ENCODE measurements at places on chromosomes 16 and 17.

DNA sequence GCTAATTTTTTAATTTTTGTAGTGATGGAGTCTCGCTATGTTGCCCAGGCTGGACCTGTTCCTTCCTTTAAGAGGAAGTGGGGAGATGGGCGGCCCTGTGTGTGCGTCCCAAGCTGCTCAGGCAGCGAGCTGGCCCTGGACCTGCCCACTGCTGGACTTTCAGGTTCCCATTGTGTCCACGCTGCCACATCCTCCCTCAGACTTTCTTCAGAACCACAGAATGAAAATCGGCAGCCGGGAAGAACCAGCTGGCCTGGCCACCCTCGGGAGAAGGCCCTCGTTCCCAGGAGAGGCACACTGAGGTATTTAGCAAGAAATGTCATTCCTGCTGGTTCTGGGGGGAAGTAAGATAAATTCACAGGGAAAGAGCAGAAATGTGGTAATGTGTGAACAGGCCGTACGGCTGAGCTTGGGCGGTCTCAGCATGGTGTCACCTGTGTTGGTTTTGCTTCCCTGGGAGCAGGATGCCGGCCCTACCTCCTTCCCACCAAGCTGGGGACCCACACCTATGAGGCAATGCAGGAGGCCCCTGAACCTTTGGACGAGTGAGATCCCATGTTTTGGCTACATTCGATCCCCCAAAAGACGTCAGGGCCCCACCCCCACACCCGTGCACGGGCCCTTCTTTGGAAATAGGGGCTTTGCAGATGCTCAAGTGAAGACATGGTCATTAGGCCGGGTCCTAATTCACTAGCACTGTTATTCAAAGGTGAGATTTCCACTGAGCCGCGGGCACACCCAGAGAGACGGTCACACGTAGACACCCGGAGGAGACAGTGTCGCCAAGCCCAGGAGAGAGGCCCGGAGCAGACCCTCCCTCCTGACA lies 35.9 kb upstream of the ZNF469 start:
- DNase-seq: no peak

- DNase-seq: no peak
Measured at GRCh38 chr16:86791287-86792035, 213.1 kb downstream of the FOXL1 start.

GRCh38 chr17:46917516-46917915 lies 5.4 kb upstream of the GOSR2 start:
- DNase-seq: no peak

DNA sequence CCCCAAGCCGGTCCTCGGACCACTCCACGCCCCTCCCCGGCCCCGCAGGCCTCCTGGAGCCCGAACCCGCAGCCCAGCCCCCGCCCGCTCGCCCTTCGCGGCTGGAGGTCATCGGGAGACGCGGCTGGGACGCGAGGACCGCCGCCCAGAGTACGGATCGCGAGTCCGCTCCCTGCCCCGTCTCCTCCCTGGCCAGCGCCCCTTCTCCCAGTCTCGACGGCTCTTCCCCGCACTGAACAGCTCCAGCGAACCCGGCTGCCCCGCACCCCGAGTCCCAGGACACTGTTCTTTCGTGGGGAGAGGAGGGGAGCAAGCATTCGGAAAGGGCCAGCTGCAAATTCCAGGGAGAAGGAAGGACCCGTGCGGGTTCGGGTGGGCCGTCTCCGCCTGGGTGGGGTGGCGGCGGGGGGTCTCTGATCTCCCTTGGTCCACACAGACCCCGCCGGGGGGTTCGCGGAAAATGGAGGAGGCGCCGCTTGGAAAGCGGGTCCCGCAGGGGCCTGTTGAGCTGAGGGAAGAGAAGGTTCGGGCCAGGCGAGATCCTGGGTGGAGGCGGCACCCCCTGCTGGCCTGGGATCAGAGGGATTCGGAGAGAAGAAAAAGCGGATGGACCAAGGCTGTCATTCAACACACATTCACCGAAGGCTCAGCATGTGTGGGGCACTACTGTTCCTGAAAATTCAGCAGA lies 632 bp upstream of the RTN4RL1 start:
- DNase-seq: peak; percentile 77

- DNase-seq: no peak
Measured at GRCh38 chr17:62791767-62792446, 16.2 kb downstream of the MARCHF10 start.

DNA sequence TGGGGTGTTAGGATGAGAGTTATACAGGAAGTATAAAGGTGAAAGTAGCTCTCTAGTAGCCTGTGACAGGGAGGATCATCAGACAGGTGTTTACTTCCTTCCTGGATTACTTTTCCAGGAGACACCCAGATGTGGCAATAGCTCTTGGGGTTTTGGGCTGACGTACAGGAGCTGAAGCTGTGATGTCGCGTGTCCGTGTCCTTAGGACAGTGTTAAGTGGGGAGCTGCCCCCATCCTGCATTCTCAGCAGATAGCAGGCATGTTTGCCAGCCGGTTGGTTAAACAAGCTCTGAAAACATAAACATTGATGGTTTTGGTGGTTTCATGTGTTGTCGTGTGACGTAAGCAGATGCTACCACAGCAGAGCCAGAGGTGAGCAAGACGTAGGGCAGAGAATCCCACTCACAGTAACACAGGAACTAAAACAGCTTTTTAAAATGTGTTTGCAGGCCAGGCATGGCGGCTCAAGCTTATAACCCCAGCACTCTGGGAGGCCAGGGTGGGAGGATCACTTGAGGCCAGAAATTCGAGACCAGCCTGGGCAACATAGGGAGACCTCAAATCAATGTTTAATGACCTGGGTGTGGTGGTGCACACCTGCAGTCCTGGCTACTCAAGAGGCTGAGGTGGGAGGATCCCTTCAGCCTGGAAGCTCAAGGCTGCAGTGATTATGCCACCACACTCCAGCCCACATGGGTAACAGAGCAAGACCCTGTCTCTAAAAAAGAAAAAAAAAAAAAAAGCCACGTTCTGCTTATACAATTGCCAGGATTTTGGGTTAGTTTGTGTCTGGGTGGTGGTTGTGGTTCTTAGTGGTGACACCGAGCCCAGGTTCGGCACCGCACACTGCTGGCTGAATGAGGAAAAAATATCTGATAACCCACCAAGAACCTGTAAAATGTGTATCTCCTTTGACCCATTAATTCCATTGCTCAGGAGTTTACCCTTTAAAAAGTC lies 18.2 kb upstream of the IL17C start:
- no peak for DNase-seq

DNA sequence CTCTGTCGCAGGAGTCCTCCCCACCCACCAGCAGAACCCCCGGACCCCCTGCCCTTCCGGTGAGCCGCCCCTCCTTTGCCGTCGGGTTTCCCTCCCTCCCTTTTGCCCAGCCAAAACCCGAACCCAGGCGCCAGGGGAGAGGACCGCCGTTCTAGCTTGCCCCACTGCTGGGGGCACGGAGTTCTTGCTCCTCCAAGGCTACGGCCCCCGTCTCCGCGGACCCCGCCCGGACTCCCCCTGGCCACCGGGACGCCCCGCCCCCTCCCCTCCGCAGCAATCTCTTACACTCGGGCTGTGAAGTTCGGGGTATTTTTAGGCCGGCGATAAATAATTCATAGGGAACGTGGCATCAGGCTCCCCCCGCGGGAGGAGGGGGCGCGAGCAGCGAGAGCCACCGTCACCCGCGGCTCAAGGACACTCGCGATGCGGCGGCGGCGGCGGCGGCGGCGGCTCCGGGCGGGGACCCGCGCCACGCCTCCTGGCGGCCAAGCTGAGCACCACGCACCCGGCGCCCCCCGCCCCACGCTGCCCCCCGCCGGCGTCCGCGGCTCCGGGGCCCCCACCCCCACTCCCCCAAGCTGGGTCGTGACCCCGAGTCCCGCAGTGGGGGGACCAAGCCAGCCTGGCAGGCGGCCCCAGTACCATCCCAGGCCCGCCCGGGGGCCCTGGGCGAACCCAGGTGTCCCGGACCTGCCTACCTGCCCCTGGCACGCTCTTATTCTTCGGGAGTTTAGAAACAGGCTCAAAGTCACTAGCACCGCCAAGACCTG lies at the start of gene GRIN2C:
GRIN2C (minus strand) TSS at position 427 of the 770 bp plus-strand sequence. CDS start 4,793 bp downstream, outside the sequence.
- peak; percentile 82 for DNase-seq

DNA sequence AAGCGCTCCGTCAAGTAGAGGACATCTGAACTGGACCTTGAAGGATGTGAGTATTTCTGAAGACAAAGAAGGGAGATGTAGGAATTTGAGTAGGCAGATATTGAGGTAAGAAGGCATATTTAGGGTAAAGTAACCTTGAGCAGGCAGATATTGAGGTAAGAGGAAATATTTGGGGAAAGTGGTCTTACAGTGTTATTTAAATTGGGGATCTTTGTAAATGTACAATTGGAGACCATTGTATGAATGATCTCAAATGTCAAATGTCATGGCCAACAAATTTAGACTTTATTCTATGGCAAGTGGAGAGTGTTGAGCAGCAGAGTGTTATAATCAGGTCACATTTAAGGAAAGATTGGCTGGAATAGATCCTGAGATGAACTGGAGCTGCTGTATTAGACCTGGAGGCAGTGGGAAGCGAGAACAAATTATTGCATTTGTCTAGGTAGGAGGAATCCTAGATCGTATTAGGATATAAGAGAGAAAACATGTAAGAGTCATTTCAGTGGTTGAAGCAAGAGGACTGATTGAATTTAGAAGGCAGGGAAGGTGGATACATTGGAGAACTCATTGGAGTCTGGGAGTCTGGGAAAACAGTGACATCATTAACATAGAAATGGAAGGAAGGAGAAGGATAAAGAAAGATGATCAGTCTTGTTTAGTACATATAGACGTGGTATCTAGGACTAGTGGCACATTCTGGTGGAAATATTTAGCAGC lies 165.6 kb downstream of the MAP2K6 start:
- DNase-seq: no peak

DNA sequence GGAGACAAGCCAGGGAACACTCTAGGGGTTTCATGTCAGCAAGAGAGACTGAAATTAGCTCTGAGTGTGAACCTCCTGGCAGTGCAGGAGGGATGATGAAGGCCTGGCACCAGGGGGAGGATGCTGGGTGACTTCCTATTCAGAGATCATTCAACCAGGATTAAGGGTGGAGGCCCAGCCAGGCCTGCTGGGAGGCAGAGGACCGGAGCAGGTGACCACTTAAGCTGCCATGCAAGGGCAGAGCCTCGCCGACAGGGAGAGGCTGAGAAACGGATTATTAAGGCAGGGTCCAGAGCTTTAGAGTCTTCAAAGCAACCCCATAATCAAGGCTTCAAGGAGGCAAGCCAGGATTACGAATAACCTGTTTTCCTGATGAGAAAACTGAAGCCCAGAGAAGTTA lies 10.6 kb upstream of the SRCIN1 start:
- DNase-seq: no peak

GRCh38 chr16:89498839-89499238 lies 8.5 kb upstream of the ANKRD11 start:
- DNase-seq: no peak

Data from right cardiac atrium (tissue), 5 donors.